Activated CD8-positive, alpha-beta T cell treated with anti-CD3 and anti-CD28 coated beads for 36 hours (primary cell): ENCODE measurements at places on chromosomes 2 and 18. TPM values are rescaled to one million over a fixed set of nuclear protein-coding genes. Genes with fewer than 3 reads are reported as not detected.

The CPS1 gene
- total RNA-seq: 3.2 TPM

DNA sequence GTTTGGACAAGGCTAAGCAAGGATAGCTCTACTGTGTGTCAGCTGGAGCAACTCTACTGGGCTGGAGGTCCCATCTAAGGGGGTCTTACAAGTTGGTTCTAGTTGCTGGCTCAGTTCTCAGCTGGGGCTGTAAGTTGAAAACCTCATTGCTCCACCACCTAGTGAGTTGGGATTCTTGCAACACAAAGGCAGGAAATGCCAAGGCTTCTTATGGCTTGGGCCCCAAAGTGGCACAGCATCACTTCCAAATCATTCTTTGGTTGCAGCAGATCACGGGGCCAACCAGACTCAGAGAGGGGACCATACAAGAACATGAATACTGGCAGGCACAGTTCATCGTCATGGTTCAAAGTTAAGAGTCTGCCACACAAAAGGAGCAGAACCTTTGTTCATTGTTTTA lies 332.7 kb downstream of the LRRTM1 start:
- no peak for DNase-seq

DNA sequence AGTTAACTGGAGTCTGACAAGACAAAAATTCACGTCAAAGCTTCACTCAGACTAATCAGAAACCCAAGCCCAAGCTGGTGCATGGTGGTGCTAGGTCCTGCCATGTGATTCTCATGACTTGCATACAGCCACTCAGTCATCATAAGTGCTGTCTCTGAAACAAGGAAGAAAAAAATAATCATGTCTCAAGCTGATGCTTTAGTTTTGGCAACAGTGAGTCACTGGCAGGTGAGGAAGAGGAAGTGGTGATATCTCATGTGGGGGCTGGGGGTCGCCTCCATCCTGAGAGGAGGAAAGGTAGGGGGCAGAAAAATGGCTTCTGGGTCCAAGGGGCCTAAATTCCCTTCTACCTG lies 136.3 kb downstream of the TMEM163 start:
- peak; percentile 5 for DNase-seq

DNA sequence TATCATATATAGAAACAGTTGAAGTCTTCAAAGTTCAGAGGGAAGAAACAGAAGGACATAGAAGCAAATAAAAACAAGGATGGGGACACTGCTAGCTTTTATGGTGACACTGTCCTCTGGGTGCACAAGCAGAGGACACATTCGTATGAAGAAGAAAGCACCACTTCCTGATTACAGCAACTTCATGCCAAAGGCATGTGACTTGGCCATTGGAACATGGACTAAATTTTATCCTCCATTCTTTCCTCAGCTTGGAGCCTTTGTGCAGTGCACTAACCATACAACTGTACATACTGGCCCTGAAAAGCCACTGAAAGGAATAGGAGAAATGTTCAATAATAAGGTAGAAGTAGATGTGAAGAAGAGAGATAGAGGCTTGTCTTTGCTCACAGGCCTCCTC lies 223.3 kb downstream of the MTX2 start:
- DNase-seq: no peak

- DNase-seq: no peak
These were observed 70.7 kb upstream of the FZD7 start for GRCh38 chr2:201962774-201963562.

DNA sequence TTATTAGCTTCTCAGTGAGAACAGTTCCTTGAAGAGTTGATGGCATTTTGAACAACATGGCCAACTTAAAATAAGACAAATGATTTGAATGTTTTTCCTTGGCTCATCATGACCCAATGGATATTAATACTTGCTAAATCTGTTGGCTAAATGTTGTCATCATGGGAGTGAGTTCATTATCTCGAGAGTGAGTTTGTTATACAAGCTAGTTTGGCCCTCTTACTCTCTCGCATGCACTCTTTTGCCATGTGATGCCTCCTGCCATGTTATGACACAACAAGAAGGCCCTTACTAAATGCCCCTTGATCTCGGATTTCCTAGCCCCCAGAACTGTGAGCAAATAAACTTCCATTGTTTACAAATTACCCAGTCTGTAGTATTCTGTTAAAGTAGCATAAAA lies 22.9 kb upstream of the SANBR start:
- DNase-seq: no peak

DNA sequence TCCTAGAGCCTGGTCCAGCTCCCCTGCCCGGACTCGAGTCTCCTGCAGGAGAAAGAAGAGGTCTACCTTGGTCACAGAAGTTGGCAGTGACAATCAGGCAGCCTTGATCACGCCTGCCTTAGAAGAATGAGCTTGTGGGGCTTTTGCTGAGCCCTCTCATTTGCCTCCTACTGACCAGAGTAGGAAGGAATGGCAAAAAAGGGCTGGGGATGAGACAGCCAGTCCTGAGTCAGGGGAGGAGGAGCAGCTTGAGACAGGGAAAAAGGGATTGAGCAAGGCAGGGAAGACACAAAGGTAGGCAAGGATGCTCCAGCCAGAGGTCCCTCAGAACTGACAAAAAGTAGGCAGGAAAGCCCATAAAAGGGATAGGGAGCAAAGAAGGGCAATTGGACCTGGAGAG lies 6.0 kb downstream of the WDR54 start:
- DNase-seq: no peak
